ENCODE measurements at places on chromosomes 12 and 14. TPM values are rescaled to one million over a fixed set of nuclear protein-coding genes. Genes with fewer than 3 reads are reported as not detected.

Gene MYL2
- not detected for total RNA-seq

Gene PEBP1
- total RNA-seq: 200 TPM

Gene MYO1H
- total RNA-seq: not detected

Gene KRT7
- 512 TPM for total RNA-seq

Gene EMP1
- total RNA-seq: 217 TPM

Data from foreskin keratinocyte (primary cell).